Activated CD8-positive, alpha-beta memory T cell treated with anti-CD3 and anti-CD28 coated beads for 4 hours (primary cell): ENCODE measurements at places on chromosomes 12 and 14.

GRCh38 chr12:88035907-88036289, 6.7 kb upstream of the C12orf50 start:
- DNase-seq: no peak

GRCh38 chr14:67618617-67619063, 1.1 kb upstream of the ARG2 start:
- DNase-seq: no peak

GRCh38 chr12:57072661-57073060, 5.9 kb downstream of the NEMP1 start:
- no peak for DNase-seq

DNA sequence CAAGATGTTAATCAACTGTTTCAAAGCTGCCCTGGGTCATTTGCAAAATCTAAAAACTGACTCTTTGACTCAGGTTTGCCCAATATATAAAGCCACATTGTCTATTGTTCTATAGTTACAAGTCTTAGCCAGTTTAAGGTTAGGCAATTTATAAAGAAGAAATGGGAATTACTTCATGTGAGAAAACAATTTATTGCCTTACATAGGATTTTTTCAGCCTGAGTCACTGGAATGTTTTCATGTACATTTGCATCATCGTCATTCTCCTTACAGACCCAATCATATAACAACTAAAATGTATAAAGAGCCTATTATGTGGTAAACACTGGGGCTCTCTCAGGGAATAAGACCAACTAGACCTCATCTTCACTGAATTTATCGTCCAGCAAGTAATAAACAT, 100.3 kb upstream of the PLEKHG7 start:
- no peak for DNase-seq

DNA sequence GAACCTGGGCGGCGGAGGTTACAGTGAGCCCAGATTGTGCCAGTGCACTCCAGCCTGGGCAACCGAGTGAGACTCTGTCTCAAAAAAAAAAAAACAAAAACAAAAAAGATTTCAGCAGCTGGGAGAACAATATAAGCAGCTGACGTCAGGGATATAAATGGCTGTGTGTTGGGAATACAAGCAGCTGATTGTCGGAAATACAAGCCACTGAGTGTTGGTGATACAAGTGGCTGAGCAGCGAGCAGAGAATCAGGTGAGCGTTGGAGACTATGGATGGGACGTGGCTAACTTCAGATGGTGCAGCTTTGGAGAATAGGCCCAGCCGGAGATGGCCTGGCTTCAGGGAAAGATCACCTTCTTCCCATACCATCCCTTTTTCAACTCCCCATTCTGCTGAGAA, 32.0 kb downstream of the PSEN1 start:
- no peak for DNase-seq

DNA sequence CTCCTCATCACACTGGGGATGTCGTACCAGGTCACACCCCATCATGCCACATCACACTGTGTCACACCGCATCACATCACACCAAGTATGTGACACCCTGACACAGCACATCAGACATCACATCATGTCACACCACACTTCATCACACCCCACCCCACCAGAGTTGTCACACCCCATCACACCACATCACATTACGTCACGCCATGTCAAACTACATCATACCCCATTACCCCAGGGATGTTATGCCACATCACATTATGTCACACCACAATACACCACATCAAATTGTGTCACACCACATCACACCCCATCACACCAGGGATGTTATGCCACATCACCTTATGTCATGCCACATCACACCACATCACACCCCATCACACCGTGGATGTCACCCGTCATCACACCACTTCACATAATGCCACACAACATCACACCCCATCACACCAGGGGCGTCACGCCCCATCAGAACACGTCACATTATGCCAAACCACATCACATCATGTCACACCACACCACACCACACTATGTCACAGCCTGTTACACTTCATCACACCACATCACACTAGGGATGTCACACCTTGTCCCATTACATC, 133.6 kb downstream of the TMEM121 start:
- DNase-seq: no peak

DNA sequence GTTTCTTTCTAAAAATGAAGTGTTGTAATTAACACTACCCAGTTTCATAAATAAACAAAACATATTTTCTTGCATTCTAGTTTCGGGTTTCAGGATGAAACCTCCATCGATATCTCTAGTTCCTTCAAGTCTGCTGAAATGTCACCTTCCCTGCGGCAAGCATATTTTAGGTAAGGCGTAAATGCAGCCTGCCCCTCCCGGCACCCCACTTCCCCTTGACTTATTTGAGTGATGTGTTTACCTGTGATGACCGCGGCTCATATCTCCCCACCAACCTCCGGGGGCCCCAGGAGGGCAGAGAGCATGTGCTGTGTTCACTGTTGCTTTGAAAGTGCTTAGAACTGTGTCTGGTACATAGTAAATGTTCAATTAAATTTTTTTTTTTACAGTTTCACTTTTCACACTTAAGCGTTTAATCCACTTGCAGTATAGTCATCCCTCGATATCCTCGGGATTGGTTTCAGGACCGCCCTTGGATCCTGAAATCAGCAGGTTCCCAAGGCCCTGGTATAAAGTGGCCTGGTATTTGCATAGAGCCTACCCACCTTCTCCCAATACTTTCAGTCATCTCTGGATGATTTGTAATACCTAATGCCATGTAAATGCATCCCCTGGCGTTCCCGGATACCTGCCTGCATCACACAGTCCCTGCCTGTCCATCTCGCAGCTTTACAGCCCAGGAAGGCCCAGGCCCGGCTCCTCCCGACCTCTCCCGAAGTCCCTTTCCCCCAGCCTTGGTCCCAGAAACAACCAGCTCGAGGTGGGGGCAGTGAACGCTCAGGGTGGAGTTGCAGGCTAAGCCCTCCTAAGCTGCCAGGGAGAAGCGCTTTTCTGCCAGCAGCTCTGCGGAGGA, 40.2 kb upstream of the FBRSL1 start:
- DNase-seq: no peak

- DNase-seq: no peak
These were observed 22.8 kb upstream of the TMTC2 start for GRCh38 chr12:82663893-82664292.

GRCh38 chr14:85123755-85124154, 406.2 kb upstream of the FLRT2 start:
- no peak for DNase-seq

- no peak for DNase-seq
These were observed 1.3 kb upstream of the ATP2A2 start for GRCh38 chr12:110279566-110280375.

DNA sequence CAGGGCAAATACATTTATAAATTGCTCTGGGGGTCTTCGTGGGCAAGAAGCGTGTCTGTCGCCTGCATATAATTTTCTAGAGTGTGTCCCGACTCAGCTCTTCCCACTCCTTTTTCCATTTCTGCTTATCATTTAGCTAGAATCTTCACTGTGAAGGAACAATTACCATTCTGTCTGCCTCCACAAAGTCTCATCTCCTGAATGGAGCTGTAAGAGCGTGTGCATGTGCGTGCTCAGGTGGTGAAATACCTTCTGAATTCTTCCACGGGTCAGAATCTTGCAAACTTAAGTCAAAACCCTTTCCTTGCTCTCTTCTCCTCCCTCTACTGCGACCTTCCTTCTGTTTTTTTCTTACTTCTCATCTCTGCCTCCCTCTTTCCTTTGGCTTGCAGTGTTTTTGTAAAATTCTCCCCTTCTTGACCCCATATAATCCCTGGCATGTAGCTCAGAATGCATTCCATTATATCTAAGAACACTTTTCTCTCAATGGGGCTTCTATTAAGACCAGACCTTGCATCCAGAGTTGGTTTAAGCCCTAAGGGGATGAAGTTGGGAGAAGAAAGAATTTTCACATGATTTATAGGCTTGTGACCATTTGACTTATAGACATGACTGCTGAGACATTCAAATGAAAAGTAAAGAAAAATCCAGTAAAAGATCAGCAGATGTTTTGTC, 25.0 kb upstream of the GSG1 start:
- no peak for DNase-seq

GRCh38 chr14:61064856-61065255, 83.8 kb downstream of the SLC38A6 start:
- no peak for DNase-seq

GRCh38 chr14:101176535-101177205, 273.1 kb upstream of the RTL1 start:
- no peak for DNase-seq

- DNase-seq: no peak
These were observed 98.6 kb downstream of the TNFAIP2 start for GRCh38 chr14:103221781-103222358.

DNA sequence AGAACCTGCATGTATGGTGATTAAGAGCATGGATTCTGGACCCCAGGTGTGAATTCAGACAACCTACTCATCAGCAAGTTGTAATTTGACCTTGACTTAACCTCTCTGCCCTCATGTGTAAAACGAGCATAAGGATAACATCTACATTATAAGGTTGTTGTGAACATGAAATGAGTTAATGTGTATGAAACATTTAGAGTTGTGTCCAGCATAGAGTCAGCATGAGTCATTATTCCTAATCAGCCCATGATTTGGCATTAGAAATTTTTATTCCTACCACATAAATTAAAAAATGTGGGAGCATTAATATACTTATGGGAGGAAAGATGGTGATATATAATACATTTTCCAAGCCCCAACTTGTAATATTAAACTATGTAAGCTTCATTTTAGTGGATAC, 95.9 kb upstream of the DDHD1 start:
- no peak for DNase-seq

- no peak for DNase-seq
These were observed 478.4 kb downstream of the RAD51B start for GRCh38 chr14:68297876-68298468.

DNA sequence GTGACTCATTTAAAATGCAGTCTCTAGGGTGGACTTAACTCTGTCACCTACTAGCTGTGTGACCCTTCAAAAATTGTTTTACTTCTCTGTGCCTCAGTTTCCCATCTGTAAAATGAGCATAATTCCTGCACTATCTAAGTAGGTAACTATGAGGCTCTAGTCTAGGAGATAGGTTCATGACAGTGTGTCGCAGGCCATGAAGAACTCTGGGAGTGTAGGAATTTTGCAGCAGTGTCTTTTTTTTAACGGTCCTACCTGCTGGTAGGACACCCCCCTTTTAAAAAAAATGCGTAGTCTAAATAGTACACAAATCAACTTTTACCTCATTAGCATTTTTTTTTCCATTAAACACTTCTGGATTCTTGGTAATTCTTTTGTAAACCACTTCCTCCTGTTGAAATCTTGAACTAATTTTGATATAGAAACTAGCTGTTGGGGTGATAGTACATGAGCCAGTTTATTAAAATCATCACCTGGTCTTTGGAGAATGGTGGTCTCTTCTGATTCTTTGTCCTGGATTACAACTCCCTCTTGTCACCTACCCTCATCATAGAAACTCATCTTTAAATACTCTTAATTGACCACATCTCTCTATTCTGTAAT, 86.0 kb upstream of the SLC38A2 start:
- no peak for DNase-seq

- no peak for DNase-seq
These were observed 124.1 kb downstream of the SSPN start for GRCh38 chr12:26319511-26319910.
